ENCODE measurements at places on chromosomes 12 and 14. TPM values are rescaled to one million over a fixed set of nuclear protein-coding genes. Genes with fewer than 3 reads are reported as not detected.

DNA sequence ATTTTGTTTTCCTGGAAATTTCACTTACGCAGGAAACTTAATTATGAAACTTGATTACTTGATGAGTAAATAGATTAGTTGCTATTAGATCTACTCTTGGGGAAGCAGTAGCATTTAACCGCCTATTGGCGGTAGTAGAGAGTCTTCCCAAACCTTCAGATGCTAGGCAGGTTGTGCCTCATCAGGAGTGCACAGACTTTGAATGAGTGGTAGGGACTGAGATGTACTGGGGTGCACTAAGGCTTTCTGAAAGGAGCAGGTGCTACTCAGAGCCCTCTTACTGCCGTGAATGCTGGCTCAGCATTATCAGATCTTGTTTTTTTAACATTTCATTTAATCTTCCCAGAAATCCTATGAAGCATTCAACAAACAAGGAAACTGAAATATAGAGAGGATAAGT is 7.7 kb downstream of the GATC start:
- H3K27ac ChIP-seq, result no peak overlapping the region
- H3K27me3 ChIP-seq, result no peaks in the 10 kb centered on the region
- H3K4me1 ChIP-seq, result peaks cover 8% of the 10 kb centered on the region

- no peaks in the 10 kb centered on the region for H3K27me3 ChIP-seq
- no peak for DNase-seq
- H3K27ac ChIP-seq, result no peak overlapping the region
- H3K4me1 ChIP-seq, result no peaks in the 10 kb centered on the region
These were observed 23.3 kb downstream of the CHGA start for GRCh38 chr14:92945959-92946846.

DNA sequence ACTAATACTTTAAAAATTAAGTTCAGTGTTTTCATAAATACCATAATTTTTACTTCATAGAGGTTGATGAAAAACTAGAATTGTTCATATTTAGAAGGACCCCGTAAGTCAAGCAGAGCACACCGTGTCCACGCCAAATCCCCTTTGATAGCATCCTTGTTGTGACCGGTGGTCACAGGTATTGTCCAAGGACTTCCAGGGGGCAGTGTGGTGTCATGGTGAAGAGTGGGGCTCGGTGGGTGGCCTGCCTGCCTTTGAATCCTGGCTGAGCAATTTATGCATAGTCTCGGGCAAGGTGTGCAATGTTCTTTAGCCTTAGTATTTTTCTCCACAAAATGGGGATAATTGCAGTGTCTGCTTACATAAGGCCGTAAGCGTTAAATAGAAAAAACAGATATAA is 169.9 kb downstream of the KTN1 start:
- H3K27me3 ChIP-seq, result no peaks in the 10 kb centered on the region
- no peaks in the 10 kb centered on the region for H3K36me3 ChIP-seq
- no peak overlapping the region for H3K27ac ChIP-seq
- peaks cover 28% of the 10 kb centered on the region for H3K4me1 ChIP-seq
- no peak for DNase-seq
- H3K4me3 ChIP-seq, result no peak overlapping the region

DNA sequence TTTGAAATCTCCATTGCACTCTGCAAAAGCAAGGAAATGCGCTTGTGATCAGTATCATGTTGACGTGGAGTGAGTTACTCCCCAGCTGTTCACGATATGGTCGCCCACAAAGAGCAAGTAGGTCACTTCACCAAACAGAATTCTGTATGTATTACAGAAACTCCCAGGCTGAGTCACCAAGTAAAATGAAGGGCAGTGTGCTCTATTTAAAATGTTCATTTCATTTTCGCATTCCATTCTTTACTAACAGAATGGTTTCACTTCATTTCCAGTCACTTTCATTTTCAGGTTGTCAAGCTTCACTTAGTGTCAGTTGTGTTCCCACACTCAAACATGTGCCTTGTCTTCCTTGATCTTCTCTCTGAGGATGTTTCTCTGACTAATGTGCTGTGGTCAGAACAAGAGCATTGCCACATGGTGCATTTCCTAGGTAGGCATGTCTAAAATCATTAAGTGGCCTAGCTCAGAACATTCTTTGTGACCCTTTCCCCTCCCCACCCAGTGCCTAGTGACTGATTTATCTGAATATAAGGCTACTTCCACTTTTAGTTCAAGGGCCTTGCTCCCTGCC is 391.2 kb downstream of the RAD51B start:
- no peaks in the 10 kb centered on the region for H3K27me3 ChIP-seq
- H3K4me3 ChIP-seq, result no peak overlapping the region
- peak; percentile 52 for DNase-seq

- H3K27me3 ChIP-seq, result no peaks in the 10 kb centered on the region
- H3K27ac ChIP-seq, result no peak overlapping the region
- DNase-seq, result no peak
- no peaks in the 10 kb centered on the region for H3K4me1 ChIP-seq
- no peaks in the 10 kb centered on the region for H3K36me3 ChIP-seq
These were observed 1002.3 kb downstream of the FLRT2 start for GRCh38 chr14:86532219-86532618.

DNA sequence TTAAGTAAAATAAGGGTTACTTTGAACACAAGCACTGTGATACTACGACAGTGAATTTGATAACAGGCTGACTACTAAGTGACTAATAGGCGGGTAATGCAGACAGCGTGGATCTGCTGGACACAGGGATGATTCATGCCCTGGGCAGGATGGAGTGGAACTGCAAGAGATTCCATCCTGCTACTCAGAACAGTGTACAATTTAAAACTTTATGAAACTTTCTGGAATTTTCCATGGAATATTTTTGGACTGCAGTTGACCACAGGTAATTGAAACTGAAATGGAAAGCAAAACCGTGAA is 46.0 kb downstream of the YEATS4 start:
- no peaks in the 10 kb centered on the region for H3K36me3 ChIP-seq
- DNase-seq, result no peak
- no peak overlapping the region for H3K4me3 ChIP-seq
- no peak overlapping the region for H3K27ac ChIP-seq
- H3K27me3 ChIP-seq, result no peaks in the 10 kb centered on the region
- H3K4me1 ChIP-seq, result no peaks in the 10 kb centered on the region

GRCh38 chr12:52076811-52077210 is 2.7 kb upstream of the SMIM41 start:
- no peak overlapping the region for H3K27ac ChIP-seq
- H3K4me3 ChIP-seq, result no peak overlapping the region
- DNase-seq, result no peak
- H3K27me3 ChIP-seq, result no peaks in the 10 kb centered on the region
- H3K4me1 ChIP-seq, result peaks cover 6% of the 10 kb centered on the region

- DNase-seq, result no peak
- no peak overlapping the region for H3K27ac ChIP-seq
- H3K4me3 ChIP-seq, result no peak overlapping the region
- H3K36me3 ChIP-seq, result peaks cover 51% of the 10 kb centered on the region
- H3K27me3 ChIP-seq, result no peaks in the 10 kb centered on the region
These were observed 4.7 kb downstream of the PSMC6 start for GRCh38 chr14:52711666-52712065.

DNA sequence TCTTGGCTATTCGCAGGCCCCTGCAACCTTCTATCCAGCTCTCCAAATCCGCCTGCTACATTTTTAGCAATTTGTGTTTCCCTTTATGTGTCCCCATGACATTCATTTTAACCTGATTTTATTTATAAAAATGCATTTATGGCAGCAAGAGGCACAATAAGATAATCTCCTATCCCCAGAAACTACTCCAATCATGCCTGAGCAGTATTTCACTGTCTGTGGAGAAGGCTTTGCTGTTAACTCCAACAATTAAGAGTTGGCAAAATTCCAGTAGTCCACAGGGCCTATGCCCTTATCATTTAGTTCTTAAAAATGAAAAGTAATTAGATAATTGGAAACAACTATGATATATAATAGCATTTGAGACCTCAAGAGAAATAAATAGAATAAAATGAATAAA is 462.4 kb downstream of the TRHDE start:
- H3K27ac ChIP-seq, result no peak overlapping the region
- no peak for DNase-seq
- no peak overlapping the region for H3K4me3 ChIP-seq
- H3K27me3 ChIP-seq, result no peaks in the 10 kb centered on the region
- no peaks in the 10 kb centered on the region for H3K36me3 ChIP-seq
- no peaks in the 10 kb centered on the region for H3K4me1 ChIP-seq

DNA sequence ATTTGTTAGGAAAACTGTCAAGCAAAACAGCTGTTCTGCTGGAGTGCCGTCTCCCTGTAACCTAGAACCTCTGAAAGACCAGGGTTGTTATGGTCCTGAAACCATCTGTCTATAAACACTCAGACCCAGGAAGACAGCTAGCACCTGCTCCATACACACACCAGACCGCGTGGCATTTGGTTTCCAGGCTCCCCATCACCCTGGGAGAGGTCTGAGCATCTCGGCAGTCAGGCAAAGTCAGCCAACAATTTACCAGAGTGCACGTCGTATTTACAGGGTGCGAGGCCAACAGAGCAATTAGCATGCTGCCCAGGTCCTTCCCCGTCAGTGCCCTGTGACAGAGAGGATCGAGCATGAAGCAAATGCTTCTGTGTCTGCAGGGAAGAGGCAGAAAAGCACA is 272.5 kb downstream of the SLC15A4 start:
- peaks cover 3% of the 10 kb centered on the region for H3K27me3 ChIP-seq
- H3K27ac ChIP-seq, result no peak overlapping the region
- peak; percentile 8 for DNase-seq
- H3K4me3 ChIP-seq, result no peak overlapping the region
- H3K36me3 ChIP-seq, result no peaks in the 10 kb centered on the region

DNA sequence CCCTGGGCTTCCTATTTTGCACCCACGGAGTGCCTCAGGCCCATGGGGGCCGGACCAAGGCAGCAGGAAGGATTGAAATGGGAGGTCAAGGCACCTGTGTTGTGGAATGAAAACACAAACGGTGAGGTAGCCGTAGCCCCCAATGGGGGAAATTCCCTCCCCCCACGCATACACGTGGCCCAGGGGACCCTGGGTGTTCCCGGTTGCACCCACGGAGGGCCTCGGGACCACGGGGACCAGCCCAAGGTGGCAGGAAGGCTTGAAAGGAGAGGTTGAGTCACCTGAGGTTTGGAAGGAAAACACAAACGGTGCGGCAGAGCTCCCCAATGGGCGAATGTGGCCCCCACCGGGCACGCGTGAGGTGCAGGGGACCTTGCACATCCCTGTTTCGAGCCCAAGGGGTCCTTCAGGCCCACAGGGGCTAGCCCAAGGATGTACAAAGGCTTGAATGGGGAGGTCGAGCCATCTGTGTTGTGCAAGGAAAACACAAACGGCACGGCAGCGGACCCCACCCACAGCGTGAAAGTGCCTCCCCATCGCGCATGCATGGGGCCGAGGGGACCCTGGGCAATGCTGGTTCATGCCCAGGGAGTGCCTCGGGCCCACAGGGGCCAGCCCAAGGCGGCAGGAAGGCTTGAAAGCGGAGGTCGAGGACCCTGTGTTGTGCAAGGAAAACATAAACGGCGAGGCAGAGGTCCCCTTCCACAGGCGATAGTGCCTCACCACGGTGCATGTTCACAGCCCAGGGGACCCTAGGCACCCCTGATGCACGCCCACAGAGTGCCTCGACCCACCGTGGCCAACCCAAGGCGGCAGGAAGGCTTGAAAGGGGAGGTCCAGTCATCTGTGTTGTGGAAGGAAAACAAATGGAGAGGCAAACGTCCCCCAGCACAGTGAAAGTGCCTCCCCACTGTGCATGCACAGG is 376.7 kb downstream of the ALG10 start:
- no peaks in the 10 kb centered on the region for H3K4me1 ChIP-seq
- no peak overlapping the region for H3K27ac ChIP-seq
- H3K4me3 ChIP-seq, result no peak overlapping the region
- H3K36me3 ChIP-seq, result no peaks in the 10 kb centered on the region
- no peaks in the 10 kb centered on the region for H3K27me3 ChIP-seq

GRCh38 chr12:130838284-130838950 is 633 bp downstream of the STX2 start:
- no peaks in the 10 kb centered on the region for H3K36me3 ChIP-seq
- H3K27me3 ChIP-seq, result no peaks in the 10 kb centered on the region
- H3K4me1 ChIP-seq, result peaks cover 13% of the 10 kb centered on the region
- H3K4me3 ChIP-seq, result peak overlapping the region; percentile 55
- DNase-seq, result no peak
- H3K27ac ChIP-seq, result no peak overlapping the region

DNA sequence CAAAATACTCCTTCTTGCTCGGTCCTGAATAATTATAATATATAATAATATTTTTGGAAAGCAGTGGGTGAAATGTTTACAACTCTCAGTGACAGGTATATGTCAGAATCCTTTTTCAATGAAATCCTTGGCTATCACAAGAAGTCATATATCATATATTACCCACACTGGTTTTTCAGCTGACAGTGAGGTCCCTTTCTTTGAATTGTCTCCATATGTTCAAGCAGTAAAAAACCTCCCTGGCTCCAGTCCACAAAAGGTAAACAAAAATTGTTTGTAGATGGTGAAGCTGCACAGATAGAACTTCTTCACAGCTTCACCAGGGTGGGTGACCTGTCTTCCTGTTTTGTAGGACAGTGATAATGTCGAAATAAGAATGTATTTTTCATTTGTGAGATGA is 44.0 kb downstream of the A2ML1 start:
- DNase-seq, result no peak
- no peaks in the 10 kb centered on the region for H3K4me1 ChIP-seq
- H3K27me3 ChIP-seq, result no peaks in the 10 kb centered on the region
- no peak overlapping the region for H3K27ac ChIP-seq
- no peaks in the 10 kb centered on the region for H3K36me3 ChIP-seq
- no peak overlapping the region for H3K4me3 ChIP-seq

- no peak overlapping the region for H3K27ac ChIP-seq
- H3K4me3 ChIP-seq, result no peak overlapping the region
- no peaks in the 10 kb centered on the region for H3K27me3 ChIP-seq
- H3K36me3 ChIP-seq, result no peaks in the 10 kb centered on the region
These were observed 18.2 kb downstream of the FAM222A start for GRCh38 chr12:109731806-109732205.

- DNase-seq, result no peak
- no peaks in the 10 kb centered on the region for H3K4me1 ChIP-seq
- H3K27me3 ChIP-seq, result peaks cover 11% of the 10 kb centered on the region
- no peak overlapping the region for H3K27ac ChIP-seq
- H3K36me3 ChIP-seq, result no peaks in the 10 kb centered on the region
- H3K4me3 ChIP-seq, result no peak overlapping the region
These were observed 149.4 kb upstream of the PRMT8 start for GRCh38 chr12:3341594-3341993.

- H3K4me3 ChIP-seq, result no peak overlapping the region
- H3K27ac ChIP-seq, result peak overlapping the region; percentile 23
- H3K4me1 ChIP-seq, result peaks cover 7% of the 10 kb centered on the region
- H3K36me3 ChIP-seq, result peaks cover 31% of the 10 kb centered on the region
- no peaks in the 10 kb centered on the region for H3K27me3 ChIP-seq
These were observed 12.4 kb downstream of the CALM1 start for GRCh38 chr14:90409209-90409730.

DLGAP5 gene
- polyA plus RNA-seq, result 11.6 TPM

STON2 gene
- 14.6 TPM for polyA plus RNA-seq

MUCL1 gene
- polyA plus RNA-seq, result not detected

TSHR gene
- 0.16 TPM for polyA plus RNA-seq

SAMD15 gene
- 1.6 TPM for polyA plus RNA-seq

CMA1 gene
- not detected for polyA plus RNA-seq

KIF5A gene
- 12.3 TPM for polyA plus RNA-seq

ESRRB gene
- 0.18 TPM for polyA plus RNA-seq

LIN52 gene
- 11.1 TPM for polyA plus RNA-seq

SLC17A8 gene
- polyA plus RNA-seq, result 1.5 TPM

All from large intestine (tissue), 12 donors.